ENCODE measurements at places on chromosomes 12 and 14.

GRCh38 chr12:47773062-47773857, at the start of gene SLC48A1:
TSS of gene SLC48A1 (plus strand) at chr12:47773238. CDS start at chr12:47773305, 67 bp downstream.
- DNase-seq: peak; percentile 77

DNA sequence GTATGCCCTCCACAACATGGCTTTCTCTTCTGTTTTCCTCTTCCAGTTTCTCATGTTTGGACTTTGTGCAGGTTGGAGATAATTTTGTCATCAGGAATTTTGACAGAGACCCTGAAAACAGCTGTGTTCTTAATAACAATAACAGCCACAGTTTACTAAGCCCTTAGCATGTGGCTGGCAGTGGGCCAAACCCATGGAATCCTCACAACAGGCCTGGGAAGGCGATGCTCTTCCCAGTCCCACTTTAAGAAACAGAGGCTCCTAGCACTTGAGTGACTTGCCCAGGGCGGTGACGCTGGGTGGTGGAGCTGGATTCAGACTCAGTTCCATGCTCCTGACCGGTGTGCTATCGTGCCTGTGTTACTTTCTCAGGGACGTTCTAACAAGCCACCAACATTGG, 20.1 kb upstream of the PLEKHG3 start:
- DNase-seq: no peak

GRCh38 chr14:60328583-60328982, 79.6 kb downstream of the PPM1A start:
- no peak for DNase-seq

GRCh38 chr14:76304536-76305267, 71.2 kb upstream of the ESRRB start:
- DNase-seq: no peak

GRCh38 chr14:94966868-94967267, 190.5 kb downstream of the DICER1 start:
- DNase-seq: no peak

DNA sequence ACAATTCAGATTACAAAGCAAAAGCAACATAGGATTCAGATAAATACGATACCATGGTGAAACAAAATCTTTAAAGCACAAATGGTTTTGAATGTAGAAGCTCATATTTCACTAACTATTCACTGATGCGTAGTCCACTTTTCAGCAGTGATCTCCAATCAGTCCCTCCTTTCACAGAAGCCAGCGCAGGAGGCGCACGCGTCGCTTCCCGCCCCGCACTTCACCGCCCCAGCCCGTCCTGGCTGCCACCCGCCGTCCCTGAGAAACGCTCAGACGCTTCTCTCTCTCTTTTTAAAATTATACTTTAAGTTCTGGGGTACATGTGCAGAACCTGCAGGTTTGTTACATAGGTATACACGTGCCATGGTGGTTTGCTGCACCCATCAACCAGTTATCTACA, 19.8 kb upstream of the CHFR start:
- DNase-seq: no peak

- no peak for DNase-seq
Measured at GRCh38 chr12:1351926-1352325, 242.5 kb downstream of the FBXL14 start.

- no peak for DNase-seq
Measured at GRCh38 chr12:88549929-88550328, 30.3 kb downstream of the KITLG start.

- DNase-seq: no peak
Measured at GRCh38 chr14:29310210-29310609, 543.6 kb downstream of the FOXG1 start.

DNA sequence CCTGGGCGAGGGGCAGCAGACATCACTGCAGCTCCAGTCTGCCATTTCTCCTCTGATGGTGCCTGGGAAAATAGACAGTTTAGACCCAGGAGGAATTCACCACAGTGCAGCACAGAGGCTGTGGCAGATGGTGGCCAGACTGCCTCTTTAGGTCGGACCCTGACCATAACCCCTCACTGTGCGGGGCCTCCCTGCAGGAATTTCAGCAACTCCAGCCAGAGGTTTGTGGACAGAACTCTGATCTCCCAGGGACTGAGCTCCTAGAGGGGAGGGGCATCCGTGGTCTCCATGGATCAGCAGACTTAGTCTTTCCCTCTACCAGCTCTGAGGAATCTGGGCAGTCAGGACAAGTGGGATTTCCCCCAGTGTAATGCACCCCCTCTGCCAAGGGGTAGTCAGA, 106.5 kb downstream of the ZC3H14 start:
- DNase-seq: no peak

DNA sequence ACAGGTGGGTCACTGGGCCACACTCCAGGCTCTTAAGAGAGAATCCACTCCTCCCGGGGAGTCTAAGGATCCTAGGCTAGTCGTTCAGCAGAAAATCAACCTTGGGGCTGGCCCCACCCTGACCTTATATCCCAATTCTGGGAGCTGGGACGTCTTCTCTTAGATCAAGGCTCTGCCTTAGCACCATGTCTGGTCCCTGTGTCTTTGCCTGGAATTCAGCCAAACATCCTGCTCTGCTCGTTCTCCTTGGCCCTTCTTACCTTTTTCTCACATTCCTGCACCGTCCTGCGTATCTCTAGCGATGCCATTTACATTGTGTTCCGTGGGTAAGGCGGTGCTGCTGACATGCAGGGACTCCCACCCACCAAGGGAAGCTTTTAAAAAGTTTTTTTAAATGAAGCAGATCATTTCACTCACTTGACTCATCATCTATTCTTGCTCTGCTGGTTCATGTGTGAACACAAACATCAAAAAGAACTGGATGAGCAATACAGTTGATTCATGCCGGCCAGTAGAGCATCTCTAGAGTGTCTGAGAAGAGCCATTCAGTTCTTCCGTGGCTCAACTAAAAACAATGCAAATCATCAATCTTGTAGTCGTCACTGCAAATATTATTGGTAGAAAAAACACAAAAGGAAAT, 50.2 kb downstream of the KCNK13 start:
- DNase-seq: no peak

GRCh38 chr12:120237360-120238171, 28.0 kb downstream of the PXN start:
- no peak for DNase-seq

DNA sequence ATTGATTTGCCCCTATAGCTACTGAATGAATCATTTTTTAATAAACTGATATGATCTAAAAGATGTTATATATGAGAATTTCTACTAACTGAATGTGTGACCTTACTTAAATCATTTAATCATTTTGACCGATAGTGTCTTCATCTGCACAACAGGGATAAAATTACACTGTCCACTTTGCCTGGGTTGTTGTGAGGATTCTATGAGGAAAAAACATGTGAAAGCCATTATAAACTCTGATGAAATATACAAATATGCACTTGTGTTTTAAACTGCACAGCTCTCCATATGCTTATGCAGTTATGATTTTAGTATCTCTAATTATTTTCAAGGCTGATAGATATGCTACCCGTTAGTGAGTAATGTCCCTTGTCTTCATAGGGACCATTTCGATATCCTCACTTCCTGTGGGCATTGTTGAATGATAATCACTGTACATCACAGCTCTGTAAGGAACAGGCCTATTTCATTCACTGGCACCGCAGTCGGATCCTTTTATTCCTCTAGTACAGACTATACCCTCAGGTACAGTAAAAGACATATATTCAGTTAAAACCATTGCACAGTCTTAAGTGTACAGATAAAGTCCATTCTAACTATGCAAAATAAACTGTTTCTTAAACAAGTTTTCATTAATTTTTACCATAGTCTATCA, 88.7 kb upstream of the RAP1B start:
- peak; percentile 11 for DNase-seq

DNA sequence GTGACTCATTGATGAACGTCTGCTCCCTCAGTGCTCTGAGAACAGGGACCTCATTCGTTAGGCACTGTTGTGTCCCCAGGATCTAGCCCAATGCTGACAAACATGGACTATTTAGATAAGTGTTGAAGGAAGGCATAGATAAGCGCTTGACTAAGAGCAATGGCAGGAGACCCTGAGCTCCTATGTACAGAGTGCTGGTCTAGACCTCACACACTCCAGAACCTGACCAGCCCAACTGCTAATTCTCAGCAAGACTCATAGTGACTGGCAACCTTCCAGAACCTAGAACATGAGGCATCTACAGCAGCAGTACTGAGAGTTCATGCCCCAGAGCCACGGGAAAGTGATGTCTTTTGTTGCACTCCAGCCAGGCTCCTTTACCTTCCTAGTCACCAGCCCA, 69.2 kb downstream of the CRACR2A start:
- DNase-seq: no peak

DNA sequence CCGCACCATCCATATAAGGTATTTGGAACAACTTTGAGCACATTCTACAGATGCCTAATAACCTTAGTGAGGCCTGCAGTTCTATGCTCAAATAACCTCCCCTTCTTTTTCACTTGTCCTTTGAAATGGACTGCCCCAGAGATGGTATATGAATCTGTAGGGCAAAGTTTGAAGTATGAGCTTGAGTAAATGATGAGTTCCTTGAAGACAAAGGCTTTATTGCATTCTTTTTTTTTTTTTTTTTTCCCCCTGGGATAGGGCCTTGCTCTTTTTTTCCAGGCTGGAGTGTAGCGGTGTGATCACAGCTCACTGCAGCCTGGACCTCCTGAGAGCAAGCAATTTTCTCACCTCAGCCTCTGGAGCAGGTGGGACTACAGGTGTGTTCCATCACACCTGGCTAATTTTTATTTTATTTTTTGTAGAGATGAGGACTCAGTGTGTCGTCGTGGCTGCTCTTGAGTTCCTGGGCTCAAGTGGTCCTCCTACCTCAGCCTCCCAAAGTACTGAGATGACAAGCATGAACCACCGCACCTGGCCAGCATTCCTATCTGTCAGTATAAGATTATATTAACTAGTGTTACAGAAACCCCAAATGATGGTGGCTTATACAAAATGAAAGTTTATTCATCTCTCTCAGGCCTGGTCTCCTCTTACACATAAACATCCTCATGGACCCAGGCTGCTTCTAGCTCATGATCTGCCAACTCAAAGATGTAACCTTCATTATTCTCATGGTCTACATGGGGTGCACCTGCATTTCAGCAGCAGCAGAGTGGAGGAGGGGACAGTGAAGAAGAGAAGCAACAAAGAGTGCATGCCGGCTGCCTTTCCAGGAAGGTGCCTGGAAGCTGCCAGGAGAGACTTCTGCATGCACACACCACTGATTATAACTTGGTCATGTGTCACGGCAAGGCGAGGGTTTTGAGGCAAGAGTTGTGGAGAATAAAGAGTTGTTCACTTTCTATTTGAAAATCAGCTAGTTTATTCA, 101.4 kb downstream of the DUSP16 start:
- no peak for DNase-seq

DNA sequence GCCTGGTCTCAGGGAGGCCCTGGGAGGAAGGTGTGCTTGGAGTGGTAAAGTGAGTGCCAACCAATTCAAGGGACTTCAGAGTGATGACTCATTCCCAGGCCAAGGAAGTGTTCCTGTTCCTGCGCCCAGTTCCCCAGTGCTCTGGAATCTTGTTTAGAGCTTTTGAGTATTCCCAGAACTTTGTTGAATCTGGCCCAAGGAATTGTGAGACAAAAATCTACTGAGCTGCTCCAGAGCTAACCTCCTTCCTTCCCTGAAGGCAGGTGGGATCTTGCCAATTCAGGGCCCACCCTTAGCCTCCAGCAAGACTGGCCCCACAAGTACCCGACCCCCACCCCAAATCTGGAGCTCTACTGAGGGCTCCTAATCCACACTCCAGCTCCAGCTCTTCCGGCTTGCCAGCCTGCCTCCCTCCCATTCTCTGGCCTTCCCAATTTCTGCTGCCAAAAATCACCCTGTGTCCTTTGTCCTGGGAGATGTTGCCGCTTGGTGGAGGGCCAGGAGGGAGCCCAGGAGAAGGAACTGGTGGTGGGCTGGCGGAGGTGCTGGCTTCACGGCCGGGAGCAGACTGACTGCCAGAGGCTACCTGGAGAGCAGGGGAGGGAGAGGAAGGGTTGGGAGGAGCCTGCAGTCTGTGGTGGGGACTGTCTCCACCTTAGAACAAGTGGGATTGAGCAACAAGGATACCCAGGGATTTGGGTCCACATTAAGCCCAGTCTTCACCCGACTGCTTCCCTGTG, 2.0 kb upstream of the ATN1 start:
- DNase-seq: peak; percentile 88

GRCh38 chr12:122842505-122843405, 7.5 kb downstream of the HIP1R start:
- no peak for DNase-seq

DNA sequence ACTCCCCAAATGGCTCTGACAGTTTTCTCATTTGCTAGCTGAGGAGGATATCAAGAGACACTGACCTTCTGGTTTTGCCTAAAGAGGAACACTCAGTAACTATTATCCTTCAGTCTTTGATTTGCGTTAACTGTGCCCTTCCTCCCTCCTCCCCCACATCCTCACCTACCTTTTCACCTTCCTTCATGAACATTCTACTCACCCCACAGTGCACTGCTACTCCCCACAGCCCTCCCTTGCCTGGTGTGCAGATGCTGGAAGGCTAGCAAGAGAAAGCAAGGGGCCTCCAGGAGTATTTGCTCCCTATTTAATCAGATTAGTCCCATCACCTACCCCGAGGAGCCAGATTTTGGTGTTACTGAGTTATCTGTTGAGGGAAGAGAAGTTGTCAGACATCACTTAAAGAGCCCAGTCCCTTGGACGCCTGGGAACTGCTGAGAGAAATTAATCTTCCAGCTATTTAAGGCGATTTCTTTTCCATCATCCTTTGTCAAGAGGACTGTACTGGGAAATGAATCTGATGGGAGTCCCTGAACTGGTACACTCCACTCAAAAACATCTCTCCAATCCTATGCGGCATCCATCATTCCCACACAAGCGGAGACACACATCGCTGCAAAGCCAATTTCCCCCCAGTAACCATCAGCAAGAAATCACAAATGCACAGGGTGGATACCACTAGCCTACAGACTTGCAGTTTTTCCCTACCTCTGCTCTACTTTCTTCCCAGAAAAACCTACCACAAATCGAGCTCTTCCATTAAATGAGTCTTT, 11.5 kb downstream of the PSMB5 start:
- no peak for DNase-seq

GRCh38 chr12:32201976-32202375, 95.3 kb downstream of the BICD1 start:
- DNase-seq: no peak

DNA sequence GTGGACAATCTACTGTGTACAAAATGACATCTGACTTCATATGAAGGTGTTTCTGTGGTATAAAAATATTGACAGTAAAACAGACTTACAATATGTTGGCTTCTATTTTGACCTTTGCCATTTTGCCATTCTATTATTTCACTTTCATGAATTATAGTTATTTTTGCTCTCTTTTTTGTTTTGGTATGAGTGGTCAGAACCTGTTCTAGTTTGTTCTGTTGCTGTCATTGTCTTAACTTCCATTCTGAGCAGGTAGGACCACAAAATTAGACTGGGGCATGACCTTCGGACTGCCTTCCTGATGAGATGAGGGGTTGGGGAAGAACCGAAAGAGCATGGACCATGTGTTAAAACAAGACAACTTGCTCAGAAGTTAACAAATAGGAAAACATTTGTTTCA, 36.5 kb upstream of the IFNG-AS1 start:
- DNase-seq: no peak

- DNase-seq: no peak
Measured at GRCh38 chr12:91052026-91052425, 5.8 kb downstream of the KERA start.

GRCh38 chr12:61267474-61267873, 992.7 kb upstream of the USP15 start:
- DNase-seq: no peak

GRCh38 chr12:102722147-102722546, 194.9 kb downstream of the PAH start:
- DNase-seq: no peak

Data from HT-29 (cell line).